ENCODE measurements at places on chromosomes 16 and 17.

DNA sequence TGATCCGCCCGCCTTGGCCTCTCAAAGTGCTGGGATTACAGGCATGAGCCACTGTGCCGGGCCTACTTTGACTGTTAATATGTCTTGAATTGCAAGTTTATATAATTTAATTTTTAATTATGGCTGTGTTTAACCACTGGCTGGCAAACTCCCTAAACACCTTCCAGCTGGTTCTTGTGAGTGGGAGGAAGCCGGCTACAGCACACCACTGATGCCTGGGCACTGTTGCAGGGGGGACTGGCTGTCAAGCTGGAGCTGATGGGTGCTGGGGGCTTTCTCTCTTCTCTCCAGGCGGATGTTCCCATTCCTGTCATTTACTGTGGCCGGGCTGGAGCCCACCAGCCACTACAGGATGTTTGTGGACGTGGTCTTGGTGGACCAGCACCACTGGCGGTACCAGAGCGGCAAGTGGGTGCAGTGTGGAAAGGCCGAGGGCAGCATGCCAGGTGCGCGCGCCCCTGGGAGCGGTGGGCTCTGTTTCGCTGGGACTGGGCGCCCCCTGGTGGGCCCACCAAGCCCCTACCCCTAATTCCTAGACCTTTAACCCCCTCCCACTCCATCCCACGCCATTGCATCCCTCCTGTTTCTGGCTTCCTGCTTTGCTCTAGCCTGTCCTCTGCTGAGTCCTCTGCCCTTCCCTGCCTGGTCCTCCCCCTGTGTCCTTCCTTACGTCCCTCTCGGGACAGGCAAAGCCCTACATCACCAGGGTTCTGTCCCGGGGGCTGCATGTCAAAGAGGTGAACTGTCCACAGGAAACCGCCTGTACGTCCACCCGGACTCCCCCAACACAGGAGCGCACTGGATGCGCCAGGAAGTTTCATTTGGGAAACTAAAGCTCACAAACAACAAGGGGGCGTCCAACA is 9.5 kb downstream of the TBX21 start:
- no peak for DNase-seq

- DNase-seq, result no peak
These were observed 1.0 kb downstream of the ZNRF1 start for GRCh38 chr16:74999609-75000480.

DNA sequence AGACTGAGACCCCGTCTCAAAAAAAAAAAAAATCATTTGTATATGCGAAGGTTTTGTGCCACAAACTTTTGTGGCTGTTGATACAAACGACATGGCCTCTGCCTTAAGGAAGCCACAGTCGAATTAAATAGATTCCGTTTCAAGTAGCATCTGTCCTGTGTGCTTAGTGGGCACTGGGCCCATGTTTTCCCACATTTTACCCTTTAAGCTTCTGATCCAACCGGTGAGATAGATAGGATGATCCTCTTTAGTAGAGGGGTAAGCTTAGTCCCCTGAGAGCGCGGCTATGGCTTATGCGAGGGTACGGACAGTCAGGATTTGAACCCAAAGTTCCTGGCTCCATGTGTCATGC is 776 bp upstream of the TMEM219 start:
- no peak for DNase-seq

DNA sequence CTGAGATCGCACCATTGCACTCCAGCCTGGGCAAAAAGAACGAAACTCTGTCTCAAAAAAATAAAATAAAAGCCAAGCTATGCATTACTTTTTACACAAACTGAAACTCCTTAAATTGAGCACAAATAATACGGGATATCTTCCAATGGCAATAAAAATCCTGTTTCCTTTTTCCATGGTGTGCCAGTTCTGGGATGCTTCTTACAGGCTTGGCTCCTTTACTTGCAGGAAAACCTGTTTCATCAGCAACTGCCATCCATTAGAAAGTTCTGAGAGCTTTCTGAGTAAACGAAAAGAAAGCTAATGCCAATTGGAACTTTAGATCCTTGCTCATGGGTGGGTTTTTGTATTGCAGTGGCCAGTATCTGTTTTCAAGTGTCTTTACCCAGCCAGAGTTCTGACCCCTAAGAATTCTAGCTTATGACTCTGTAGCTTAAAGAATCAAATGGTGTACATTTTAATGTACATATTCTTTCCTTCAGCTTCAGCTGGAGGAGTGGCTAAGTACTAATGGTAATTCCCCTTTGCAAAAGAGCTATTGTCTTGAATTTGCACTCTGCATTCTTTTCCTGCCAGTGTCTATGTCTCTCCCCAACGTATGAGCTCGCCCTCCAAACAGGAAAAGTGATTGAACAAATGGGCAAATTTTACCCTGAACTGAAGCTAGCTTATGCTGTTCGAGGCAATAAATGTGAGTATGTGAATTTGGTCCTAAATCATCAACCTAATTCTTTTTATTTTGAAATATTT is 21.5 kb upstream of the DDX19A start:
- no peak for DNase-seq

- no peak for DNase-seq
These were observed 17.1 kb downstream of the CDH16 start for GRCh38 chr16:66901626-66902025.

GRCh38 chr17:61354895-61355874 is 44.5 kb upstream of the TBX2 start:
- DNase-seq, result no peak
